ENCODE measurements at places on chromosomes 3 and 15. TPM values are rescaled to one million over a fixed set of nuclear protein-coding genes. Genes with fewer than 3 reads are reported as not detected.

The GRAMD2A gene
- total RNA-seq = not detected

The CLSTN2 gene
- total RNA-seq = not detected

The BRPF1 gene
- total RNA-seq = 44.4 TPM

The IP6K1 gene
- total RNA-seq = 40.5 TPM

The DUOXA2 gene
- total RNA-seq = not detected

The ADAMTS17 gene
- total RNA-seq = 1.6 TPM

The PPP2R3A gene
- 0.08 TPM for total RNA-seq

The ADAMTSL3 gene
- total RNA-seq = not detected

The C2CD4B gene
- total RNA-seq = 0.21 TPM

The NR1I2 gene
- 0.67 TPM for total RNA-seq

The THRB gene
- total RNA-seq = not detected

The HHLA2 gene
- 1.3 TPM for total RNA-seq

The SAMMSON gene
- not detected for total RNA-seq

The ALDH1L1 gene
- total RNA-seq = not detected

The GUCA1C gene
- total RNA-seq = not detected

The ACSBG1 gene
- not detected for total RNA-seq

The ARRDC4 gene
- total RNA-seq = 0.42 TPM

The THAP10 gene
- 0.27 TPM for total RNA-seq

The LRRIQ4 gene
- 0.17 TPM for total RNA-seq

The CYP8B1 gene
- total RNA-seq = not detected

The SEMA3G gene
- 0.19 TPM for total RNA-seq

The MYL3 gene
- total RNA-seq = not detected

The CTXN2 gene
- not detected for total RNA-seq

The TRIM42 gene
- not detected for total RNA-seq

The KBTBD13 gene
- not detected for total RNA-seq

The FGF7 gene
- total RNA-seq = not detected

The LYZL4 gene
- total RNA-seq = not detected

The SLC27A2 gene
- 28.6 TPM for total RNA-seq

The CEMIP gene
- total RNA-seq = not detected

The INKA1 gene
- 1.5 TPM for total RNA-seq

The FAM162A gene
- total RNA-seq = 109 TPM

The DGKG gene
- total RNA-seq = 0.42 TPM

The SCAANT1 gene
- not detected for total RNA-seq

The WDR82 gene
- total RNA-seq = 123 TPM

The DNAH12 gene
- total RNA-seq = not detected

The P2RY13 gene
- total RNA-seq = not detected

The KNG1 gene
- not detected for total RNA-seq

The VWA5B2 gene
- total RNA-seq = not detected

The EFCC1 gene
- total RNA-seq = 0.17 TPM

The PLAAT1 gene
- not detected for total RNA-seq

The MUSTN1 gene
- total RNA-seq = 0.61 TPM

The ABI3BP gene
- total RNA-seq = not detected

The SCN11A gene
- 0.08 TPM for total RNA-seq

The TMEM212 gene
- total RNA-seq = not detected

The C3orf49 gene
- total RNA-seq = not detected

The RTP4 gene
- 1.8 TPM for total RNA-seq

The P2RY1 gene
- total RNA-seq = 0.38 TPM

The PP2D1 gene
- not detected for total RNA-seq

The CHL1 gene
- not detected for total RNA-seq

The FETUB gene
- total RNA-seq = not detected

The PDE8A gene
- 19.7 TPM for total RNA-seq

The NR2E3 gene
- total RNA-seq = not detected

The THBS1 gene
- total RNA-seq = 0.34 TPM

The SPTSSB gene
- not detected for total RNA-seq

The BOC gene
- total RNA-seq = not detected

The IMPG2 gene
- 0.06 TPM for total RNA-seq

The SLC30A4 gene
- 2.2 TPM for total RNA-seq

The STXBP5L gene
- total RNA-seq = not detected

The CPNE9 gene
- 0.10 TPM for total RNA-seq
